ENCODE measurements at places on chromosomes 12 and 14.

DNA sequence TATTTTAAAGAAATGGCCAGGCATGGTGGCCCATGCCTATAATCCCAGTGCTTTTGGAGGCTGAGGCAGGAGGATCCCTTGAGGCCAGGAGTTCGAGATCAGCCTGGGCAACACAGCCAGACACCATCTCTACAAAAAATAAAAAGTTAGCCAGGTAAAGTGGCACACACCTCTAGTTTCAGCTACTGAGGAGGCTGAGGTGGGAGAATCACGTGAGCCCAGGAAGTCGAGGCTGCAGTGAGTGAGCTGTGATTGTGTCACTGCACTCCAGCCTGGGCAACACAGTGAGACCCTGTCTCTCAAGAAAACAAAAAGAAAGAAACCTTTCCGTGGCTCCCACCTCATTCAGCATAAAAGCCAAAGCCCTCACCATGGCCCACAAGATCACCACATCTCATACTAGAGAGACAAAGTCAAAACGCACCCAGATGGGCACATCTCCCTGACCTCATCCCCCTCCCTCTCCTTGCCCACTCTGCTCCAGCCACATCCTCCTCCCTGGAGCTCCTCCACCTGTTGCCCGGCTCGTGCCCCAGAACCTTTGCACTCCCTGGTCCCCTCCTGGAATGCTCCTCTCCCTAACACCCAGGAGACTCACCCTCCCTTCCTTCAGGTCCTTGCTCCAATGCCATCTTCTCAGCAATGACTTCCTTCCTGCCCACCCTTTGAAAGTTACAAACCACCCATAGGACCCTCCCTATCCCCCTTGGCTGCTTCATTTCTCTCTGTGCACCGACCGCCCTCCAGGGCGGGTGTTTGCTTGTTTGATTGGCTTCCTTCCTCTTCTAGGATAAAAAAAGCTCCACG is 4.8 kb upstream of the SCARB1 start:
- no peak for DNase-seq

- no peak for DNase-seq
These were observed 7.6 kb downstream of the PIWIL1 start for GRCh38 chr12:130345292-130345691.

GRCh38 chr14:93346926-93347721 is at the start of gene COX8C:
COX8C (plus strand) TSS chr14:93347182; CDS start chr14:93347269, 87 bp downstream.
- DNase-seq: no peak

GRCh38 chr12:14776236-14776961 is 26.9 kb downstream of the WBP11 start:
- DNase-seq: no peak

- DNase-seq: no peak
These were observed 23.6 kb upstream of the AMN1 start for GRCh38 chr12:31752450-31752849.

DNA sequence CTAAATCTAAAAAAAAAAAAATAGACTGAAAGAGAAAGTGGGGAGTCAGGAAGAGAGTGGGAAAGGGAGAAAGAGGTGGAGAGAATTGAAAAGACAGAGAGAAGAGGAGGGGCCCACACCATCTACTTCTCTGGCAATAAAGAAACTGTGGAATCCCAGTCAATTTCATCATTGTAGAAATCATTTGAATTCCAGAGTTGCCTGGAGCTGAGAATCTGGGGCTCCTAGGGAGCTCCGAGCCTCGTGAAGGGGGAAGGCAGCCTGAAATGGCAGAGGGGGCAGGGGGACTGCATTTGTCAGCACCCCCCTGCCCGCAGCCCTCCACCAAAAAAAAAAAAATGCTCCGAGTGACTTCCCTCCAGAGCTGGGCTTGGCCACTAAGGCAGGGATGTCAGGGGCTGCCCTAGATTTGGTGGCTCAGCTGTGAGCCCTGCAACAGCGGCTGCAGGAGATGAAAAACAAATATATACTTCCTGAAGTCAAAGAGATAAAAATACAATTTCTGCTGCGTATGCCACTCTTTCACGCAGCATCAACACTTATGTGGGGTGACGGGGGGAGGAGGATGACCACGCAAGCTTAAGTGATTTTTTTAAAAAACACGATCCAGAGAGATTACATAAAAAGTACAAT is 80.5 kb downstream of the BCL11B start:
- no peak for DNase-seq

- DNase-seq: no peak
These were observed 1.6 kb upstream of the KRT74 start for GRCh38 chr12:52575256-52575655.

DNA sequence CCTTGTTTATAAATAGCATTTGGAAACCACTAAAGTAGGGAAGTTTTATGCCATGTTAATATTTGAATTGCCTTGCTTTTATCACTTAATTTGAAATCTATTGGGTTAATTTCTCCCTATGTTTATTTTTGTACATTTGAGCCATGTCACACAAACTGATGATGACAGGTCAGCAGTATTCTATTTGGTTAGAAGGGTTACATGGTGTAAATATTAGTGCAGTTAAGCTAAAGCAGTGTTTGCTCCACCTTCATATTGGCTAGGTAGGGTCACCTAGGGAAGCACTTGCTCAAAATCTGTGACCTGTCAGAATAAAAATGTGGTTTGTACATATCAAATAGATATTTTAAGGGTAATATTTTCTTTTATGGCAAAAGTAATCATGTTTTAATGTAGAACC is 4.4 kb downstream of the RAN start:
- DNase-seq: no peak

Measured in kidney tubule cell (primary cell).